Inflammatory macrophage treated with lipopolysaccharide for 4 hours (primary cell): ENCODE measurements at places on chromosomes 16 and 17.

GRCh38 chr17:78953356-78954350 lies 26.1 kb downstream of the LGALS3BP start:
- no peak for DNase-seq

GRCh38 chr16:21987498-21987897 lies 13.4 kb downstream of the PDZD9 start:
- DNase-seq: no peak

GRCh38 chr17:7022781-7023571 lies at the start of gene BCL6B:
Gene BCL6B (plus strand): TSS chr17:7023050. CDS start chr17:7023672, 622 bp downstream.
- DNase-seq: no peak

DNA sequence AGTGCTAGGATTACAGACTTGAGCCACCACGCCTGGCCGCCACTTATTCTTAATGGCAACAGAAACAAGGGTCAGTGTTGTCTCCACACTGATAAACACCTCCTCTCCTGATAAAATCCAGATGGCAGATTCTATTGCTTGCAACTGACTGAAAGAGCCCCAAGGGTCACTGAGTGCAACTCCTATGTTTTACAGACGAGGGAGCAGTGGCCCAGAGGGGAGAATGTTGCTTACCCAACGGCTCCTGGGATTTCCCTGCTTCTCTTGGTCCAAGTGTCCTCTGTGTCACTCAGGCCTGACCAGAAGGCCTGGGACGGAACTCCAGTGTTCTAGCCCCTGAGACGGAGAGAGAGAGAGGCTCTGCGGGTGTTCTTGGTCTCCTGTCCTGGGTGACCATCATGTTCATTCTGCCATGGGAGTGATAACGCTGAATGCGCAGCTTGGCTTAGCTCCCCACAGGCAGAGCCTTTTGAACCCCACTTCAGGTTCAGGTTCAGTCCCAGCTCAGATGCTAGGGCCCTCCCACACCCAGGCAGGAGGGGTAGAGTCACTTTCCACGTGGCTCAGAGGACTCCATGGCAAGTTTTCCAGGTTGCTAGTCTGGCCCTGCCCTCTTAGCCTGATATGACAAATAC lies 77.3 kb upstream of the NLRP1 start:
- no peak for DNase-seq

DNA sequence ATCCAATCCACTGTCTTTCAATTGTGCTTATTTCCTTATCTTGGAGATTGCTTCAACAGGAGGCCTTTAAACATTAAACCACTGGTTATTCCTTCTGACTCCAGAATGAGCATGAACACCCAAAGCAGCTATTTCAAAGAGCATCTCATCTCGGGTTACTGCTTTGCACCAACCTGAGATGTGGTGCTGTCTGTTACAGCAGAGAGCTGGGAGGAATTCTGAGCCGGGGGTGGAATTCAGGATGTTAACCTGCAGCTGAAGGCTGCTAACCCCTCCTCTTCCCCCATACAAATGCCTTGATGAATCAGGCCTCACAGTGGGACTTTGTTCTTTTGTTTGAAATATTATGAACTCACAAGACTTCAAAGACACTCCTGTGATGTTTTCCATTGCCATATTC lies 113.1 kb downstream of the SHISA9 start:
- DNase-seq: no peak

DNA sequence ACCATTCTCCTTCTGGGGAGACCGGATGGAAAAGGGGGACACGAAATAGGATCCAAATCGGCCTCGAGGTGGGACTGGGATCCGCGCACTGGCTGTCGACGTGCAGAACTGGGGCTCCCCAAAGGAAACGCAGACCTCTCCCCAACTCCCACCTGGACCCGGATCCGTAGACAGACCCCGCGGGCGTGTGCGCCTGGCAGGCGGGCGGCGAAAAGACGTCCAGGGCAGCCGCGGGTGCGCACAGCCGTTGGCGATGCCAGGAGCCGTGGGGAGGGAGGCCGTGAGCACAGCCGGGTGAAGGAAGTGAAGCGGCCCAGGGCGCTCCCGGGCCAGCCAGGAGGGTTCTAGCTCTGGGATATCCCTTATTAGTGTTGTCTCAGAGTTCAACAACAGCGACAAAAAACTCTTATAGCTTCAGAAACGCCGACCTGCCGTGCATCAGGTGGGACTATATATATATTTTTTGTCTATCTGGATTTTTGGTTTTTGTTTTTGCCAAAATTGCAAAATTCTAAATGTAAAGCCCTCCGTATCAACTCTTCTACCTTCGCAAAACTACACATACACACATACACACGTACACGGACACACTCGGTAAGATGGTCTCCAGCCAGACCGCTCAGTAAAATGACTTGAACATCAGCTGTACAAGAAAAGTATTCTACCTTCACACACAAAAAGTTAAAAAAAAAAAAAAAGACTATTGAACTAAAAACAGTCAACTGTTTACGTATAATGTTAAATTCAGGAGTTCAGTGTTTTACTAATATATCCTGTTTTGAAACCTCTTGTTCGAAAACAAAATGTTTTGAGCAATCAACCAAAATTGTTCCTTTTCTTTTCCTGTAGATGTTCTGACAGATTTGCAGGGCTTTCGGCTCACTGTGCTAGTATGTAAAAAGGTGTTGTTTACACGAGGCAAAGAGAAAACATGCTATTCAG lies 5.2 kb upstream of the AATF start:
- no peak for DNase-seq
